Thyroid gland (tissue), 4 donors: ENCODE measurements at places on chromosomes 13 and 19.
A peak's percentile ranks its signal among the peaks of the same experiment; 100 is the strongest.

- no peak for DNase-seq
Measured at GRCh38 chr19:7360393-7360984, 11.8 kb downstream of the ARHGEF18 start.

GRCh38 chr13:89843621-89844020 is 1503.9 kb upstream of the MIR17HG start:
- DNase-seq, result no peak

GRCh38 chr13:98158172-98158899 is 15.4 kb downstream of the FARP1 start:
- DNase-seq, result no peak

DNA sequence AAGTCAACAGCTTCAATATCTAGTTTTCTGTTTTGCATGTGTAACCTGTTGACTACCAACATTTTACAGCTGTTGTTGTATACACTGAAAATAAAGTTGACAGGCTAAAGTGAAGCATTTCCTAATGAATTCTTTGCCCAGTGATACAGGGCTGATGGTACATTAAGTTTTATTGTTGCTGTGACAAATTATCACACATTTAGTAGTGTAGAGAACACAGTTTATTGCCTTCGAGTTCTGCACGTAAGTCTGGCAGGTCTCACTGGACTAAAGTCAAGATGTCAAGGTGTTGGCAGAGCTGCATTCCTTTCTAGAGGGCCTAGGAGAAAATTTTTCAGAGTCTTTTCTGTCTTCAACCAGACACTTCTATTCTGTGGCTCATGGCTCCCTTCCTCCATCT is 184.2 kb downstream of the SLITRK6 start:
- no peak for DNase-seq

DNA sequence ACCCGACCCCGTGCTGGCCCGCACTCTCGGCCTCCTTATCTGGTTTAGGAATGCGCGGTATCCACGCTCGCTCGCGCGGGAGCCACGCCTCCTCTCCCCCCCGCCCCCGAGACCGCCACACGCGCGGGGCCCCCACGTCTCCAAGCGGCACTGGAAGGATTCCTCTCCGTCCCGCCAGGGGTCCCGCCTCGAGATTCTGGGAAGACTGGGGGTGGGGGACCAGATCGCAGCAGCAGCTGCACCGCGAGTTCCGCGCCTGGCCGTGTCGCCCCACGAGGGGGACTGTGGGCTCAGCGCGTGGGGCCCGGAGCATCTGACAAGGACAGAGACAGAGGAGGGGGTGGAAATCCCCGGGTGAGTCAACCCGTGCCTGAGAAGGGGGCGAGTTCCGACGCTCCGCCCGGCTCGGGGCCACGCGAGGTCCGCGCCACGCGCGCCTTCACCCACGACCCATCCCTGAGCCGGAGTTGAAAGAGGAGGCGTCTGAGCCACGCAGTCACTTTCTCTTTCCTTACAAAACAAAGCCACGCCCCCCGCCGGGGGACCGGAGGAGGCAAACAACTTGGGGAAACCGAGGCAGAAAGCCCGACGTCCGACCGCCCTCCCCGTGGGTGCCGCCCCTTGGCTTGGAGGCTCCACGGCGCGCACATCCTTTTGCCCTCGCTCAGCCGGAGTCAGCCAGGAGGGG is 814 bp downstream of the S1PR2 start:
- DNase-seq, result peak; percentile 39

DNA sequence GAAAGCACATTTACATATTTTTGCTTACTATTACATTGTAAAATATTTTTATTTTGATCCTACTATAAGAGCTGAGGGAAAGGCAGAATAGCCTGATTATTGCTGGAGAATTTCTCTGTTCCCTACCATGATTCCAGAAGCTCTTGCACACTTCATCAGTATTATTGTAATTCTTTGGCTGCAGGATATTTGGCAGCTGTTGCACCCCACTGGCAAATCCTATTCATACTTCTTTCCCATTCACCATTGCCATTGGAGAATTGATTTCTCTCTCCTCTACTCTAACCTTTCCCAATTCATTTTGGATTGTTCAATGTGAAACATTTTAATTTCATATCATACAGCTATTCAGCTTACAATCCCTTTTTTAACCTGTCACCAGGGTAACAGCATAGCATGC is 238.0 kb downstream of the GGACT start:
- DNase-seq, result no peak
